NCI-H524 treated with DMSO at 0.1 percent for 48 hours (cell line): ENCODE measurements at places on chromosomes 7 and 10.

GRCh38 chr10:20885678-20886077 is 11.4 kb downstream of the NEBL start:
- no peak for DNase-seq

- no peak for DNase-seq
These were observed 183.2 kb downstream of the ADK start for GRCh38 chr10:74334221-74334620.

- no peak for DNase-seq
These were observed 20.3 kb upstream of the PRKAG2 start for GRCh38 chr7:151897161-151897731.

- DNase-seq: no peak
These were observed 123.9 kb downstream of the ADAM12 start for GRCh38 chr10:126264102-126265018.

DNA sequence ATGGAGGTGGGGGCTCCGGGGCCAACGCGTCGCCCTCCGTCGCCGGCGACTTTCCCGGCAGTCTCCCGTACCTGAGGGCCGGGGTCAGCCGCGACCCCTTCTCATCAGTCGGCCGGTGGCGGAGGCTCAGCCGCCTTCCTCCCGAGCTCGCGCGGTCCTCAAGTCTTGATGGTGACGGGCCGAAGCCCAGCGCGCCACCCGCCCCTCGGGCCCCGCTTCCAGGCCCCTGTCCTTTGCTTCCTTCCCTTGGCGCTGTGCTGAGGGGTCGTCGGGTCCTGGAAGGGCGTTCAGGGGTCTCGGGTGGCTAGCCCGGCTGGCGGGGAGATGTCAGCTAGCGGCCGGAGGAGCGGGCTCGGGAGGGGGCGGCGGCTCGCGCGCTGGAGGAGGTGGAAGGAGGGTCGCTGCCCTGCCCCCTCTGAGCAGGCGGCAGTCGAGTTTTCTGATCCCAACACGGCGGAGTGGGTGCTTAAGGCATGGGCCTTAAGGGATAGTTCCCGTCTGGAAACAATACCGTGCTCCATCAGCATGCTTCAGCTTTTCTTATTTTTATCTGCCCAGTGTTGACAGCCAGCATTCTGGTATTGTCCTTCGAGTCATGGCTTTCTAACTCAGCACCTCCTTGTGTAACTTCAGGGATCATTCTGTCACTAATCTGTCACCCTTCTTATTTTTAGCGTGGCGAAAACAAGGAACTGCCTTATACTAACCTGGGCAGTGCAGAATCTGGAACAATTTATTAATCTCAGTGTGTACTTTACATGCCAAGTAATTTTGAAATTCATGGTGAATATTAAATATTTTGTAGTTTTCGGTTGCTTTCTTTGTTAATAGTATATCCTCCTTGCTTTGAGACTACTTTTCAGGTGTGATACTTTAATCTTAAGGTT is 748 bp downstream of the PHTF2 start:
- DNase-seq: peak; percentile 1

- DNase-seq: no peak
These were observed 83.2 kb upstream of the KIF5B start for GRCh38 chr10:32139223-32140073.

DNA sequence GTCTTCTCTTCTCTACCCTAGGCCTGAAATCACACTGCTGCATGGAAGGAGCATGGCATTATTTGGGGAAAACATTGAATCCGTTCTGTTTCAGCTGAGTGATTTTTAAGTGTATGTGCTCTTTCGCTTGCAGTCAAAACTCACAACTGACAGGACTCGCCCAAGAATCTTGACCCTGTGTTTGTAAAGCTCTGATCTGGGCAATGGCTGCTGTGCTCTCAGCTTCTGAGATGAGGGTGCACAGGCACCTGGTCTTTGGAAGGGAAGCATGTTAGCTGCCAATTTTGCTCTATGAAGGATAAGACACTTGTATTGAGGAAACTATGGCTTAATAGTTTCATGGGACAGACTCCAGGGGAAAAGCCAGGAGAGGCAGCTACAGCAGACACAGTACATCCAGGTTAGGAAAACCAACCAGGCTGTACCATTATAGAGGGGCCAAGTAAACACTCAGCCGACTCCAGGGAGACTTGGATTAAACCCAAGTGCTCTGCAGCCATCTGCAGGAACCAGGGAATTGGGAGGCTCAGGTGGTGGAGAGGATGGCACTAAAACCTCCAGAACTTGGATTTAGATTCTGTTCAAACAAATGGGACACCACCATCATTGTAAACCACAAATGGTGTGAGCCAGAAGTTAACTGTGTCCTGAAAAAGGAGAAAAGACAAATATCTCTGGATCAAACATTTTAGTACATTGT is 43.3 kb downstream of the LYZL1 start:
- no peak for DNase-seq

- DNase-seq: no peak
These were observed 6.2 kb upstream of the GRID1 start for GRCh38 chr10:86372784-86373239.

- no peak for DNase-seq
These were observed 226.7 kb downstream of the SNX13 start for GRCh38 chr7:17713584-17713983.

DNA sequence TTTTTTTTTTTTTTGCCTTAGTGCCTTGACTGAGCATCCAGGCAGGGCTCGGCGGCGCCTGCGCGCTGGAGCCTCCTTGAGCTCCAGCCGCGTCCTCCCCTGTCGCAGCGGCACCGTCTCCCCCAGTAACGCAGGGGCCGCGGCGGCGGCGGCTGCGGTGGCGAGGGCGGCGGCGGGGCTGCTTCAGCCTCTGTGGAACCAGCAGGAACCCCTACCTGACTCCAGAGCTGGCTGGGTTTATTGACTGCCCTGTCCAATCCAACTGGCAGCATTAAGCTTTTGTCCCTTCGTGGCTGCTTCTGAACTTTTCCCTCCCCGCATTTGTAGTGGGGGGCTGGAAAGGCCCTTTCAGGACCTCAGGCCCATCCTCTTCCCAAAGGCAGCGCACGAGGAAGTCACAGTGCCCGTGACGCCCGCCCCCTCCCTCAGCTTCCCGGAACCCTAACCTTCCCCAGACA is at the start of gene GPR85:
GPR85 (minus strand) TSS at position 397 of the 458 bp plus-strand sequence. CDS start 2,106 bp downstream, outside the sequence.
- peak; percentile 6 for DNase-seq

DNA sequence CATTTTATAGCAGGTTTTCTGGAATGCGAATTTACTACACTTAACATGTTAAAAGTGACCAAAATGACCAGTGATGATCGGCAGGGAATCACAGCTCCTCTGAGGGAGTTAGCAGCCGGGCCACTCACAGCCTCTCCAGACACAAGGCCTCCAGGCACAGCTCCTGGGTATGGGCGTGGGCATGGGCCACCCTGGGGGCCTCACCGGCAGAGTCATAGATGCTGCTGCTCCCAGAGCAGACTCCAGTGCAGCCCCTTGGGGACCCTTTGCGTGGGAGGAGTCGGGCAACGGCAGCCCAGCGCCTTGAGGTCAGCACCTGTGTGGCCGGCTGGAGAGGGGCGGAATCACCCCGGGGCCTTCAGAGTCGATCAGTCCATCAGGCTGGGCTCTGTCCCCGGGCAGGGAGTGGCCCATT is 8.6 kb downstream of the KNDC1 start:
- no peak for DNase-seq

DNA sequence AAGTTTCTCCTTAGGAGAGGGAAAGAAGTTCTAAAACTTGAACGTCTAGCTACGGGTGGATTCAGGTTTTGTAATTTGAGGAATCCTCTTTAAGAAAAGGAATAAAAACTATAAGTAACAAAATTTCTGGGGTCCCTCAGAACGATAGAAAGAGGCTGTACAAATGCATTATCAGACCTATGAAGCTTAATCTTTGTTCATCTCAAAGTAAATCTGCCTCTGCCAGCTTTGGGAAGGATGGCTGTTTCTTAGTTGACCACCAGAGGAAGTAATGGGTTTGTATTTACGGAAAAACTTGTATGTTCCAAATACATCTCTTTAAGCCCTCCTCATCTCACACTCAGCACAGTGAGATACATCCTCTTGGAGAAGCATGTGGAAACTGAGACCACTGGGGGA is 864 bp downstream of the PSTK start:
- DNase-seq: no peak

- no peak for DNase-seq
These were observed 2.3 kb upstream of the PCGF6 start for GRCh38 chr10:103353281-103353680.

DNA sequence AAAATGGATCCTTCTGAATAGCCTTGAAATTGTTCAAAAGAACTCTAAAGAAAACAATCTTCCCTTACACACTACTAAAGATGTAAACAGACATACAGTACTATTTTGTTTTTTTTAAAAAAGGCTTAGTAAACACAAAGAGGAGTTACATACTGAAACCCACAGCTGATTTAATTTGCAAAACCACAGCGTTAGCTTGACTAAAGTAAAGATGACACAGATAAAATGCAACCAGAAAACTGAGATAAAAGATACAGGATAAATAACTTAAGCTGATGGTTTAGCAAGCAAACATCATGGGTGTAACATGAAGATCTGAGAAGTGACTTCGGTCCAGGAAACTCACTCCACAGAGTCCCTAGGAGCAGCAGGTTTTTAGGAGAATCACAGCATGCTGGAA is 21.8 kb downstream of the PRKCQ start:
- no peak for DNase-seq

- DNase-seq: no peak
These were observed 352.4 kb upstream of the POM121L12 start for GRCh38 chr7:52682993-52683392.

DNA sequence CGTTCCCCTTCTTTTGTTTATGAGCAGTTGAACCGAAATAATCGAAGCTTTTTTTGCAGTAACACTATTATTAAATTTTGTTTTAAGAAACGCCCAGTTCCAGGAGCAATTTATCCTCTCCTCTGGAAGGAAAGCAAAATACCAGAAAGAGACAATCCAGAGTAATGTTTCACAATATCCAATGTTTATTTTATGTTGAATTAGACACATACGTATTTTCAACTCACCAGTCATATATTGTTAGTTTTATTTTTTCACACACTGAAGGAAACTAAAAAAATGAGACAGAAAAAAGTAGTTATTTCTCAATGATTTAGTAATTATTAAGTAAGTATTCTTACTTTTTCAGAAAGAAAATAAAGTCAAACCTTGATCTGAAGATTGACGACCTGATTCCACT is 85.1 kb downstream of the MYOF start:
- DNase-seq: no peak

- DNase-seq: peak; percentile 6
These were observed 257.2 kb downstream of the CTNNA3 start for GRCh38 chr10:67438605-67439304.

GRCh38 chr7:137331378-137331777 is 12.2 kb downstream of the PTN start:
- no peak for DNase-seq

- DNase-seq: no peak
These were observed 537.2 kb downstream of the GATA3 start for GRCh38 chr10:8591640-8592039.

DNA sequence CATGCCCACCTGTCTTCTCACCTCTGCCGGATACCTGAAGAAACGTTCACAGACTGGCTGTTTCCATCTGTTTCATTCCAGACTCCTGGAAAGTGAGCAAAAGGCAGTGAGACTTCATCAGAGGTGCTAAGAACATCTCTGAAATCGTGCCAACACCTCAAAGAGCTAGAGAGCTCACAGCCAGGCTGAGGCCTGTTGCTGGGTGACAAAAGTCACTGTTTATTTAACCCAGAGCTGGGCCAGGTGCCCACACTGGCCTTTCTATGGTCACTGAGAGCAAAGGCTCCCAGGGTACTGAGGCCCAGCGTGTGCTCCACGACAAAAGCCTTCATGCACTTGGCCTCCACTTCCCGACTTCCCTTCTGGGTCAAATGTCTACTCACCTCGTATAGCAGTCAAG is 3.7 kb upstream of the NANOS1 start:
- no peak for DNase-seq

GRCh38 chr10:79552143-79552542 is 8.1 kb downstream of the SFTPA2 start:
- no peak for DNase-seq

DNA sequence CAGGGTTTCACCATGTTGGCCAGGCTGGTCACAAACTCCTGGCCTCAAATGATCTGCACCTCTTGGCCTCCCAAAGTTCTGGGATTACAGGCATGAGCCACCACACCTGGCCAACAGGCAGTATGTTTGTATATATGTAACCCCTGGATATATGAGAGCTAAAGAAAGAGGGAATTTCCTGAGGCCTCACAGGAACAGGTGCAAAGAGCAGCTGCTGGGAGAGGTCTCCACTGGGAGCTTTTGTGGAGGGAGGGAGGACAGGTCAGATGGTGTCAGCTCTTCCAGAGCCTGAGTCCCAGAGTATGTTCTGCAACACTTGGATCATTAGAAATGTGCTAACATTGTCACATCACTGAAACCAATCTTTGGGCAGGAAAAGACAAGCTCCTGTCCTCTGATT is 110.1 kb upstream of the KIF5B start:
- DNase-seq: no peak

DNA sequence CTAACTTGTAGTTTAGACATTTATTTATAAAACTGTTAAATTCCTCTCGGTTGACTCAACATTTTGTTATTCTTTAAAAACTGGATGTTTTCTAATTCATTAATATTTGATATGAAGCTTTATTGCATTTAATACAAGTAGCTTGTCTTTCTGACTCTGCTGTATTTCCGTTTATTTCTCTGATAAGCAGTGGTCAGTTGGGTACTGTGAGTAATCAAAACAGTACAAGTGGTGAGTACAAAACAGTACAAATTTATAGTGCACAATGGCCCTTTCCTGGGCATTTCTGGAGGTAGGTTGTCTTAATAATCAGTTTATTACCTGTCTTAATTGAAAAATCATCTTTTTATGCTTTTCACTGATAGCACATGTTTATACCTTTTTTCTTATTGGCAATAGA is 182.7 kb downstream of the CCSER2 start:
- DNase-seq: no peak

GRCh38 chr7:105132335-105132734 is 118.3 kb downstream of the KMT2E start:
- no peak for DNase-seq

GRCh38 chr10:31921031-31921430 is 7.6 kb downstream of the ARHGAP12 start:
- no peak for DNase-seq

GRCh38 chr7:12643001-12643643 is 44.3 kb upstream of the ARL4A start:
- no peak for DNase-seq

- DNase-seq: no peak
These were observed 415.4 kb downstream of the PLXNA4 start for GRCh38 chr7:132160611-132161532.

DNA sequence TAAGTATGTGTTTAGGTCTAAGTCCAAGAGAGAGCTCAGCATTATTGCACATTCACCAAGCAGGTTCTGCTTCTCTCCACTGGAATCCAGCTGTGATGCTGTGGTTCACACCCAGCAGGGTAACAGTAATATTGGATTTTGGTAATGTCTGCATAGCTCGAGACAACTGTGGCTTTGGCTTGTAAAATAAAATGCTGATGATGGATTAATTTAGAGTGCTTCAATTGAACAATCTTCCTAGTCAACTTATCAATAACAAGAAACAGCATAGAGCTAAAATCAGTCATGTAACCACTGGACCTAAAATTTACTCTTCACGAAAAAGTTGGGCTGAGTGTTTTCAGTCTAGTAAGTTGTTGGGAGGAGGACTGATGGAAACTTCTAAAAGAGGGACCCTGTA is 709.2 kb downstream of the TYW1 start:
- no peak for DNase-seq

GRCh38 chr10:44994752-44995530 is 5.8 kb upstream of the ZNF22 start:
- no peak for DNase-seq
